ENCODE measurements at places on chromosomes 4 and X. TPM values are rescaled to one million over a fixed set of nuclear protein-coding genes. Genes with fewer than 3 reads are reported as not detected.

The SFRP2 gene
- 0.38 TPM for total RNA-seq

GRCh38 chrX:129743821-129744220, 5.0 kb downstream of the XPNPEP2 start:
- H3K36me3 ChIP-seq, result no peaks in the 10 kb centered on the region
- peaks cover 8% of the 10 kb centered on the region for H3K4me1 ChIP-seq
- no peak overlapping the region for H3K4me3 ChIP-seq
- no peaks in the 10 kb centered on the region for H3K27me3 ChIP-seq
- H3K27ac ChIP-seq, result no peak overlapping the region
- DNase-seq, result no peak

DNA sequence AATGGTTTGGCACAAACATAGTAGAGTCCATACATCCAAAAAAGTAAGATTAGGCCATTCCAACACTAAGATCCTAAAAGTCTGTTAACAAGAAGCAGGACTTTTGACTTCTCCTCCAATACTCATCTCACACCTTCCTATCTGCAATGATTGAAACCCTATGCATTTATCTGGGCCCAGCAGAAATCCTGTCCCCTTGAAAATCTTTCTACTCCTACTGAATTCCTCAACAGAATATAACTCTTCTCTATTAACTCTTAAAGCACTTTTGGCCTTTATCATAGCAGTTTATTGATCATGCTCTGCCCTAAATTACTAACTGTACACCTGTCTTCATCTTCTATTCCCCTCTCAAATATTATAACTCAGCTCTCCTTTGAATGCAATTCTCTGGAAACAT, 4.6 kb downstream of the G3BP2 start:
- H3K36me3 ChIP-seq, result peaks cover 25% of the 10 kb centered on the region
- DNase-seq, result no peak
- H3K4me1 ChIP-seq, result peaks cover 36% of the 10 kb centered on the region

DNA sequence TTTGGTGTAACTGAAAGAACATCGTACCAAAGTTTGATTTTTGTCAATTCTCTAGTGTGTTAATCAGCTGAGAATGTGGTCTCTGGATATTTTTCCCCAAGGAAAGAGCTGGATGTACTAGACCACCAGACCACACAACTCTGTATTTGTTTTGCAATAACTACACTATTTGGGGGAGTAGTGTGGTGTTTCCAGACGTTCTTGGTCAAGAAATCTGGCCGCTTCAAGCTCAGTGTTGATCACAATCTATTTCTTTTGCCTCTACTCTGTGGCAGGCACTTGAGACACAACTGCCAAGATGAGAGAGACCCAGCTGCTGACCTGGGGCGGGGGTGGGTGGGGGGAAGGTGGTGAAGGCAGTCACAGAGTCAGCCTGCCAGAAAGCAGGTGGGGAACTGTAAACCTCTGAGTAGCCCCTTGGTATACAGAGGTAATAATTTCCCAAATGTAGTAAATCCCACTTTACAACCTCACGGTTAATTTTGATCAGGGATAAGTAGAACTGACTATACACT, 30.6 kb downstream of the PTTG2 start:
- no peak overlapping the region for H3K27ac ChIP-seq
- no peaks in the 10 kb centered on the region for H3K36me3 ChIP-seq
- no peak for DNase-seq
- H3K27me3 ChIP-seq, result peaks cover 6% of the 10 kb centered on the region
- peaks cover 5% of the 10 kb centered on the region for H3K4me1 ChIP-seq

GRCh38 chr4:43242606-43243005, 350.1 kb downstream of the GRXCR1 start:
- H3K36me3 ChIP-seq, result no peaks in the 10 kb centered on the region
- DNase-seq, result no peak
- no peak overlapping the region for H3K27ac ChIP-seq
- H3K27me3 ChIP-seq, result no peaks in the 10 kb centered on the region
- H3K4me1 ChIP-seq, result no peaks in the 10 kb centered on the region
- no peak overlapping the region for H3K4me3 ChIP-seq

Measured in K562 (cell line).